IPS-NIHi11 (cell line): ENCODE measurements at places on chromosomes 12 and 14.
A peak's percentile ranks its signal among the peaks of the same experiment; 100 is the strongest.

DNA sequence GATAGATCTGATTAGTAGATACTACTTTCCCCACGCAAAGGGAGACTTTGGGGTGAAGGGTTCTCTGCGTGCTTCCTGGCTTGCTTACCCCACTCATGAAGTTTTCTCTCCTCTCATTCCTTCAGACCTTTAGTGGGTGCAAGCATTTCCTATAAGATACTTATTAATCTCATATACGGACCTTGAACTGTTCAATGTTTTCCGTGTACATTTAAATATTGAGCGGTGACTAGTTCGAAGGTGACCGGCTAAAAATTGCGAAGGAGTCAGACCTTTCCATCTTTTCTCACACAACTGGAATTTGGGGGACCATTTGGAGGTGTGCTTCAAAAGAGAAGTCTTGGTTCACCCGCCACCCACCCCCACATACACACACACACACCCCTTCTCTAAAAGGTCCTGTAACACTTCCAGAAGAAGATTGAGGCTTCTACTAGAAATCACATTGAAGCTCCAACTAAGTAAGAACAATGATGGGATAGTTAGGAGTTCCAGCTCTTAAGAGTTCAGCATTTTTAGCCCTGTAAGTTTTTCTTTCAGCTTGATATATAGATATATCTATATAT is 6.1 kb upstream of the FOXG1 start:
- DNase-seq = no peak

GRCh38 chr12:117842220-117842619 is 126.6 kb downstream of the KSR2 start:
- no peak for DNase-seq

DNA sequence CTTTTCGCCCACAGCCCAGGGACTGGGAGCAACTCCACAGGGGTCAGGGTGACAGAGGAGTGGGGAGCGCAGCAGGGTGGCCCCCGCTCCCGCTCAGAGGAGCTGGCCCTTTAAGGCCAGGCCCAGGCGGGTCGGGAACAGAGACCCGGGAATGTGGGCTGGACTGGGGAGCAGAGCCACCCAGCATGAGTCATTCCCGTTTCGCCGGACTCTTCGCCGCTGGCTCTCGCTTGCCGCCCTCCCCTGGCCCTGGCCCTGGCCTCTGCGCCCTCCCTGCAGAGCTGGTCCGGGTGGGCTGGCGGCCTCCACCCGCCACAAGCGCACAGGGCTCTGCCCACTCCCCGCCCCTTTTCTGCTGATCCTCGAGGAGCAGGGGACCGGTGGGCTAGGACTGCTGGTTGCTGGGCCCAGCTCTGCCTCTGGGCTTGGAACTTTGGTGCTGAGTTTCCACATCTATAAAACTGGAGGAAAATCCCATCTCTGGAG is 92.8 kb downstream of the NINJ2 start:
- peak; percentile 93 for DNase-seq

DNA sequence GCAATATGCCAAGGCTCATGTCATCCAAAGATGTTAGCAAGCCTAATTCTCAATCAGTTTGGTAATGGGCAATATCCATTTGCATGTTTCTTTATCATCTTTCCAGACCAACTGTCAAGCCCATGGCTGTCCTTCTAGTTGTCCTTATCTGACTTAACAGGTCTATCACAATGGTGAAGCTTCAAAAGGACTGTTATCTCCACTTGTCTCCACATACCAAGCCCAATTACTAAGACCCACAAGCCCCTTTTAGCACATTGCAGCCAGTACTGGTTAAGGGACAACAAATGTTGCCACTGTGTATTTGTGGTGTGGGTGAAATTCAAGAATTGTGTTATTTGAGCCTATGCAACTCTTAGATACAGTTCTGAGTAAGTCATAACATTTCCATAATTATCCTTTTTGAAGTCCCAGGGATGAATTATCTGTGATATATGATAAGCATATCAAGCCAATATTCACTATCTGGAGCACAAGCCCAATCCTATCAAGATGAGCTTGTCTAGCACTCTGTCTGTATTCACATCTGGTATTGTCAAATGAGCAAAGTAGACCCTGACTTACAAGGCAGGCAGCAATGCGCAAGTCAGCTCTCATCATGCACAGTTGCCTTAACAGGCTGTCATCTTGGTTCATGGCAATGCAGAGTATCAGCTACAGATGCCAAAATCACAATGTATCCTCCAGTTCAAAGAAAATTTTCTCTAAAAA is 19.3 kb upstream of the ST8SIA1 start:
- no peak for DNase-seq

- DNase-seq = no peak
Observed at GRCh38 chr12:71371122-71371521, 68.5 kb upstream of the LGR5 start.

DNA sequence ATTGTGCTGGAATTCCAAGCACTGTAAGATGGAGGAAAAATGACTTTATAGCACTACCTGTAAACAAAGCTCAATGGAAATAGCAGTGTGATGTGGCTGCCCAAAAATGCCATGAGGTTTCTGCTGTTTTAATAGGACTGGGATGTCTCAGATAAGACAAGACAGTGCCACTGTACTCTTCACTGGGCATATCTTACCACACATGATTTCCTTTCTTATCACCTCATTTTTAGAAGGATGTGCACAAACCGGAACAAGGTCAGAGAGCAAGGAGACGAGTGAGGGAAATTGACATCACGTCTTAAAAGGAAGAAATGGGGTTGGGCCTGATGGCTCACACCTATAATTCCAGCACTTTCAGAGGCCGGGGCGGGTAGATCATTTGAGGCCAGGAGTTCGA is 38.4 kb upstream of the FGD4 start:
- no peak for DNase-seq

DNA sequence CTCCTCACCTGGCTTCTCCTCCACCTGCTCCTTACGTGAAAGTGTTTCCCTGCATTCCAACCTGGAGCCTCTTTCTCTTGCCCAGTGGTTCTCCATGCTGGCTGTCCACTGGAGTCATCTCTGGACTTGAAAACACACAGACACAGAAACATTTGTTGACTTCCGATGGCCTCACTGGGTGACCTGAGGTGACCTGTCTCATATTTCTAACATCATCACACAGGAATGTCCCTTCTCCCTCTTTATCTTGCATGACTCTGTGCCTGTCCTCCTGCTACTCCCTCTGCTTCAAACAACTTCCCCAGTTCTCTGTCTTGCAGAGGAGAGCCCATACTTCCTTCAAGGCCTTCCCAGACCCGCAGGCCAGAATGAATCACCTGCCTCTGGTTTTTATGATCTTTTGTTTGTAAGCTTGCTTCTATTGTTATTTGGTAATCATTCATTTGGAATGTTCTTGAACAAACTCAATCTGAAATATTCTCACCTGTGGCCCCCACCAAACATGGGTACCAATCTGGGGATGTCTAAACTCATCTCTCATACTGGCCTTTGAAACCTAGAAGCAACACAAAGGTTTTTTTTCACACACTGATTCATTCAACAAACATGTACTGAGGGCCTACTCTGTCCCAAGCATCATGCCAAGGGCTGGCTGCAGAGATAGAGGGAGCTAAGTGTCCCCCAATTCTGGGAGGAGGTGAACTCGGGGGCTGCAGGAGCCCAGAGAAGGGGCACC is 9.7 kb upstream of the RIN3 start:
- peak; percentile 33 for DNase-seq

- DNase-seq = no peak
Observed at GRCh38 chr12:39413836-39414771, 28.8 kb downstream of the KIF21A start.

GRCh38 chr12:124389138-124389724 is 94.3 kb downstream of the RFLNA start:
- peak; percentile 76 for DNase-seq

- DNase-seq = no peak
Observed at GRCh38 chr14:87468531-87468930, 524.5 kb downstream of the GALC start.

GRCh38 chr14:71527838-71528237 is 404.4 kb upstream of the RGS6 start:
- DNase-seq = no peak

- no peak for DNase-seq
Observed at GRCh38 chr12:131944601-131945251, 5.0 kb upstream of the EP400 start.

DNA sequence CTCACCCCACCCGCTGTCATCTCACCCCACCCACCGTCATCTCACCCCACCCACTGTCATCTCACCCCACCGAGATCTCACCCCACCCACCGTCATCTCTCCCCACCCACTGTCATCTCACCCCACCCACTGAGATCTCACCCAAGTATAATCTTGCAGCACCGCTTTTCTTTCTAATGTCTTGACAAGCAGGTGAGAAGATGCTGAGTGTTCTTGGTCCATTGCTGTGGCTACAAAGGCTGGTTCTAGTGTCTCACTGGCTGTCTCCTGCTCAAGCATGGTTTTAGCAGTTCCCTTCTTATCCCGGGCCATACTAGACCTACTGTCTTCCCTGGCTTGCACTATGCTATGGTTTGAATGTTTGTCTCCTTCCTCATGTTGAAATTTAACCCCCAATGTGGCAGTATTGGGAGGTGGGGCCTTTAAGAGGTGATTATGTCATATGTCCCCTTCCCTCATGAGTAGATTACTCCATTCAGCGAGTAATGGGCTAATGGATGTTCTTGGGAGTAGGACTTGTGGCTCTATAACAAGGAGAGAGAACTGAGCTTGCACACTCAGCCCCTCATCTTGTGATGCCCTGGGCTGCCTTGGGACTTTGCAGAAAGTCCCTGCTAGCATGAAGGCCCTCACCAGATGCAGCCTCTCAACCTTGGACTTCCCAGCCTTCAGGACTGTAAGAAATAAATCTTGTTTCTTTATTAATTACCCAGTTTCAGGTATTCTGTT is 47.7 kb upstream of the PPP2R5C start:
- DNase-seq = no peak

- DNase-seq = no peak
Observed at GRCh38 chr14:45112896-45113781, 21.1 kb downstream of the FKBP3 start.

GRCh38 chr12:12803186-12803585 is 10.0 kb upstream of the DDX47 start:
- DNase-seq = peak; percentile 84
